ENCODE measurements at places on chromosomes 5 and 9.

- DNase-seq, result no peak
These were observed 72.7 kb downstream of the SEMA4D start for GRCh38 chr9:89425024-89425805.

- no peak for DNase-seq
These were observed 28.1 kb downstream of the TMOD1 start for GRCh38 chr9:97529363-97530076.

- no peak for DNase-seq
These were observed 142.1 kb downstream of the PLK2 start for GRCh38 chr5:58317808-58318207.

DNA sequence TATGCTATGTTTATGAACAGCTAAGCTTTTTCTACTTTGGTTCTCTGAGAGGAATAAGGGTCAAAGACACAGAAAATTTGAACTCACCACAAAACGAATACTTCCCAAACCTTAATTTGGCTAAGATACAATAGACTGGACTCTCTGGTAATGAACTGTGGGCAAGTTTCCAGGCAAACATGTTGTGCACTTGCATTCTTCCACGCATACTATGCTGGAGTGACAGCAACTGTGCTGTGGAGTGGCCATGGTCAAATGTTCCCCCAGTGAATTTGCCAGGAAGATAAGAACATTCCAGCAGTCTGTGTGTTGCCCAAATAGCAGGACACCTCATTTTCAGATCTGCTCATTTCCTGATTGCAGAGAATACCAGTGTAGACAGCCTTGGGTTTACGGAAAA, 275.3 kb upstream of the IL12B start:
- DNase-seq, result no peak

DNA sequence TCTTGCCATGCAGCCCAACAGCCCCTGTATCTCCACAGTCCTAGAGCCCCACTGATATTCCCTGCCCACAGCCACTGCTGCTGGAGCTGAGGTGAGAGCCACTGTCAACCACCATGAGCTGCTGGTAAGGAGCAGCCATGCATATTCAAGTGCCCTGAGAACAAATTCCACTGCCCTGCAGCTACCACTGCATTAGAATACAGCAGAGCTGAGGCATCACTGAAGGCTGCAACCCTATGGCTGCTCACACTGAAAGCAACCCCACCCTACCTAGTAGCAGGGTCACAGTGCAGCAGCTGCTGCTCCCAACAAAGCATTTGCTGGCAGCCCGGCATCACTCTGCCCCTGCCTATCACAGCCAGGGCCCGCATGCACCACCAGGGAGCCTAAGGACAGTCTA, 68.6 kb downstream of the SKIC3 start:
- no peak for DNase-seq

GRCh38 chr5:73793911-73794310, 167.9 kb downstream of the ARHGEF28 start:
- DNase-seq, result no peak

GRCh38 chr5:89850513-89850865, 559.1 kb downstream of the CETN3 start:
- DNase-seq, result no peak

DNA sequence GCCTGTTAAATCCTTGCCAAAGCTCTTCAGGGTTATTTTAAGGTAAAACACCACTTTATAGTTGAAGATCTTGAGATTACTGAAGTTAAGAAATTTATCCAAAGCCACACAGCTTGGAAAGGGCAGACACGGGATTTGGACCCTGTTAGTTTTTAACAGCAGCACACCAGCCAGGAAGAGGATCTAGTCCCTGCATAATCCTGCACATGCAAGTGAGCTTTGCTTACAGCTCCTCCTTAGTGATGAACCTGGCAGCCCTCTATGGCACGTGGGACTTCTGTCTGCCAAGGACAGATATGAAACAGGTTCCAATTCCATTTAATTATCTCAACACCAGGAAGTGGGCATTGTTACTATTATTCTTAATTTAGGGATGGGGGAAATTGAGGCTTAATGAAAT, 108.7 kb downstream of the TRIM32 start:
- DNase-seq, result no peak

- DNase-seq, result no peak
These were observed 36.2 kb upstream of the IFNK start for GRCh38 chr9:27487927-27488326.

DNA sequence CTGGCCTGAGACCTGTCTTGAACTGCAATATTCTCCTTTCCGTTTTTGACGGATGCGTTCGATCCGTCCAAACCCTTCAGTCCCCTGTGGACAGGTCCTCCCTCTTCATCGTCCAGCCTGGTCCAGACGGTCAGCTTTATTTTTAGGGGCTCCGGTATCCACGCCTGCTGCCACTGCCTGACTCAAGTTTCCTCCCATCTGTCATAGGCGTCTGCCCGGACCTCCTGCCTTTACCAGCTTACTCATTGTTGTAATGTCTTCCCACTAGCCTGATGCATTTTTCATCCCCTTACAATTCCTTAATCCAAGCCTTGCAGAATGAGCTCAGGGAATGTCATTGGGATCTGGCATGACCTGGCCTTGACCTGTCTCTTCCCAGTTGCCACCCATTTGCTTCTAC, 145.8 kb downstream of the TENT4A start:
- no peak for DNase-seq

DNA sequence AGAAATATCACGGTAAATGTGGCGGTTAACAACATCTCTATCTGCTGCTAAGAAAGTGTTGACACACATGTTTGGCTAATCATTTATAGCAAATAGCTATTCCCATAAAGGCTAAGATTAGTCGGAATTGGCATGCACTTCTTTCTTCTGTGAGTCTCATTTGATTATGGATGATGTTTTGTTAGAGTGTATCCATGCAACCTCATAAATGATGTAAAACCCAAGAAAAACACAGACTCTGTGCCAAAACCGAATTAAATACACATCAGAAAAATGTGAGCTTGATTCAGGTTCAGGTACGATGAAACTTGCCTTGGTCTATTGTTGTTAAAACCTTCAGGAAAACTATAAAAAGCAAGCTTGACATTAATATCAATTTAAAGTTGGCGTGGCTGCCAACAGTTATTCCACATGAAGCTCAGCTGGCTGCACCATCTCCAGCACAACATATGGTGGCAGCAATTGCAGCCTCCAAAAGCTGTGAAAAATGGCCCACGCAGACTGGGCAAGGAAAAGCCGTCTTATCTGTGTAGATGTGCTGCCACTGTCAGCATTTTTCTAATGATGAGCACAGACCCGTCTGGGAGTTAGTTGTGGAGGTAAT, 41.1 kb upstream of the ICE1 start:
- no peak for DNase-seq

GRCh38 chr9:35254237-35254636, 92.4 kb downstream of the UNC13B start:
- DNase-seq, result no peak

DNA sequence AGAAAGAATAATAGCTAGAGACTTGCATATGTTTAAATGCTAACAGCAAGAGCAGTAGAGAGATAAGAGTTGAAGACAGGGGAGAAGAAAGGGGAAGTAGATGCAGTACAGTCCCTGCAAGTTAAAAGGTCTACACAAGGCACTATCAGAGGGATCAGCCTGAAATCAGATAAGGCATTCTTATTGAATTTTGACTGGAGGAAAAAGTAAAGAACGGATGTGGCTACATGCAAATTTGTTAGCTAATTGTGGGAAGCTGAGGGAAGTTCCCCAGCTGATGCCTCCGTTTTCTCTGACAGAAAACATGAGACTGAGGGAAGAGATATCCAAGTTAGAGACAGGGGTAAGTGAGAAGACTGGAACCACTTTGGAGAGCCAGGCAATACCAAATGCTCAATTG, 12.9 kb upstream of the RHOBTB3 start:
- no peak for DNase-seq

- no peak for DNase-seq
These were observed 127.6 kb upstream of the PTCH1 start for GRCh38 chr9:95644377-95644776.

DNA sequence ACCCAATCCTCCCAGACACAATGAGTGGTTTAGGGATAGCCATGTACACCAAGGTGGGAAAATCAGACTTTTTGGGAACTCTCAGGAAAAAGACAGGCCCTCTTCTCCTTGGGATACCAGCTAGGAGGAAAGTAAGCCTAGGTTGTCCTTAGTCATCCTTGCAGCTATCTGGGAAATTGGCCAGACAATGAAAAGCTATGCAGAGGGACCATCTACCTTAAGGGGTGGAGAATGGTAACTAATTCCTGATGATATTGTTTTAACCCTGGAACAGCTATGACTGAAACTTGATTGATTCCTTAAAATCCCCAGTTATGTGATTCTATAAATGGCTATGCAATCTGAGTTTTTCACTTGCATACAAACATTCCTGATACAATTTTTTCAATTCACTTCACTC, 88.9 kb upstream of the BNC2 start:
- DNase-seq, result no peak

DNA sequence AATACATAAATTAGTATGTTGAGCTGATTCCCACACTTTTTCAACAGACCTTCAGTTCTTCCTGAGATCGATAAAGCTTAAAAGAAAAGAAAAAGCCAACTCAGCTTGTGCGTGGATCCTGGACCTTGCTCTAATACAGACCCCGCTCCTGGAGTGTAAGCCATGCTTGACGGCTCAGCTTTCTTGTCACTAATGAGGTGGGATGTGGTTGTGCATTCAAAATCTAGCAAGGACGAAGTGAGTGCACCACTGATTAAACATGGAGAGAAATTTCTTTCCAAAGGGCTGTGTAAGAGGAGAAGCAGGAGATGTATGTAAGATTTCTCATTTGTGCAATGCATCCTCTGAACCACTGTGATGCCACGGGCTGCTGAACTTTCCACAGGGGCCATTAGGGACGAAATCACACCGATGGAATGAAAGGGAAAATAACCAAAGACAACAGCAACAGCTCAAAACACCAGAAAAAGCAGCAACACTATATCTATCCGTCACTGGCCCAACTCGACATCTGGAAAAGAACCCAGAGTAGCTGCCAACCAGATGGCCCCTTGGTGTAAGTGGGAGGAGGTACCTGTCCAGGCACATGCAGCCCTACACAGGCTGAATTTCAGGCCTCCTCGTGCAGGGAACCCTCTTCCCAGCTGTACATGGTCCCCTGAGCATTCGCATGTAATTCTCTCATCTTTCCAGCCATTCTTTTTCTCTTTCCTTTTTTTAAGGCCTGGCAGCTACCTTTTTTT, 178.9 kb downstream of the SREK1 start:
- no peak for DNase-seq

GRCh38 chr5:74640954-74641734, 616 bp upstream of the ENC1 start:
- DNase-seq, result peak; percentile 48

GRCh38 chr9:61669352-61669751, 479.5 kb downstream of the SPATA31A7 start:
- DNase-seq, result no peak

- DNase-seq, result no peak
These were observed 127.6 kb downstream of the MVB12B start for GRCh38 chr9:126454215-126454614.

GRCh38 chr5:155786108-155786507, 540.9 kb upstream of the SGCD start:
- DNase-seq, result no peak

DNA sequence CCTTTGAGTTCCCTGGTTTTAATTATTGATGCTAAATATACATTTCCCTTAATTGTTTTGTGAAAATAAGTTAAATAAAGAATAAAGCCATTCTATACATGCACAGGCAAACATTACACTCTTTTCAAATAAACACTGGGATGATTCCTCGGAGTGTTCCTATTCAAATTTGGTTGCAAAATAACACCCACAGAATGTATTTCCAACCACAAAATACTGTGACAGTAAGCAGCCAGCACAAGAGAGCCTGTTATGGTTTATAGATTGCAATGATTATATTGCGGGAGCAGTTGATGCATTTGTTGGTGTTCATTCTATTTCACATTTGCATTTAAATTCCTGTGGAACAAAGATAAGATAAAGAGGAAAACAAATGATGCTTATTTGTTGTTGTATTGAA, 632.6 kb upstream of the WWC1 start:
- no peak for DNase-seq

DNA sequence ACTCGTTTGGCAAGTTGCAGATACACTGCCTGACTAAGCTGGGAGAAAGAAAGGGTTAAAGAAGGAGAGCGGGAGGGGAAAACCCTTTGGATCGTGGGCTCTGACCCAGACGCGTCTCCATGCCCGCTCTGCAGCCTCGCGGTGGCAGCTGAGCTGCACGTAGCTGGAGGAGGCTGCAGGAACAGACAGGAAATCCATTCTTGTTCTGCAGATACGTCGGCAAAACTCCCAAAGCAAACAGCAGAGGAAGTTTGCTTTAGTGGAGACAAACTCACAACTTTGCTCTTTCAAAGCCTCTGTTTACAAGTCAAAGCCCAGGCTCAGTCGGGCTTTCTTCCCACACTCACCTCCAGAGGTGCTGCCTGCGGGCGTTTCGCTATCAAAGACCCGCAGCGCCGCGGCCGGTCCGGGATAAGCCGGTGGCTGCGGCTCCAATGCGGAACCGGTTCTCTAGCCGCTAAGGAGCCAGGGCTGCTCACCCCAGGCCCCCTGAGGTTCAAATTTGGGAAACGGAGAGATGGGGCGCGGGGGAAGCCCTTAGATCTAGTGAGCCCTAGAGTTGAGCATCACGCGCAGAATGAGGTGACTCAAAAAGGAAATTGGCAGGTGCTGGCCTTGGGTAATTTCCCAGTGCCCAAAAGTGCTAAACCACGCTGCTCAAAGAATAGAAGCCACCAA, 60.7 kb downstream of the MAT2B start:
- DNase-seq, result no peak

DNA sequence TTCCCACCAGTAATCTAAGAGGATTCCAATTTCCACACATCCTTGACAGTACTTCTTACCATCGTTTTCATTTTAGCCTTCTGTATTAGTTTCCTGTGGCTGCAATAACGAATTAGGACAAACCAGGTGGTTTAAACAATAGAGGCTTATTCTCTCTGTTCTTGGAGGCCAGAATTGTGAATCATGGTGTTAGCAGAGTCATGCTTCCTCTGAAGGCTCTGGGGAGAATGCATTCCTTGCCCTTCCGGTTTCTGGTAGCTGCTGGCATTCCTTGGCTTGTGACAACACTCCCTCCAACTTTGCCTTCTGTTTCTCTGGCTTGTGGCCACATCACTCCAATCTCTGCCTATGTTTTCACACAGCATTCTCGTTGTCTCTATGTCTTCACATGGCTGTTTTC, 23.5 kb downstream of the RIGI start:
- DNase-seq, result no peak

- DNase-seq, result no peak
These were observed 70.4 kb downstream of the ARHGEF37 start for GRCh38 chr5:149651686-149652085.

- DNase-seq, result no peak
These were observed 28.6 kb upstream of the TAS2R1 start for GRCh38 chr5:9658706-9659105.

DNA sequence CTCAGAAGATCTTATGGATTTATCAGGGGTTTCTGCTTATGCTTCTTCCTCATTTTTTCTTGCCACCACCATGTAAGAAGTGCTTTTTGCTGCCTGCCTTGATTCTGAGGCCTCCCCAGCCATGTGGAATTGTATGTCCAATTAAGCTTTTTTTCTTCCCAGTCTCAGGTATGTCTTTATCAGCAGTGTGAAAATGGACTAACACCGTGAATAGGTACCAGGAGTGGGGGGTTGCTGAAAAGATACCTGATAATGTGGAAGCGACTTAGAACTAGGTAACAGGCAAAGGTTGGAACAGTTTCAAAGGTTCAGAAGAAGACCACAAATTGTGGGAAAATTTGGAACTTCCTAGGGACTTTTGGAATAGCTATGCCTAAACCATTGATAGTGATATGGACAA, 1222.5 kb upstream of the NUDT12 start:
- DNase-seq, result no peak

Measured in stimulated activated CD4-positive, alpha-beta T cell treated with anti-CD3 and anti-CD28 coated beads, Interleukin-12 subunit alpha, Interleukin-12 subunit beta, amount 100 ng/mL, for 24 hours (primary cell).